ENCODE measurements at places on chromosomes 12 and 14.

DNA sequence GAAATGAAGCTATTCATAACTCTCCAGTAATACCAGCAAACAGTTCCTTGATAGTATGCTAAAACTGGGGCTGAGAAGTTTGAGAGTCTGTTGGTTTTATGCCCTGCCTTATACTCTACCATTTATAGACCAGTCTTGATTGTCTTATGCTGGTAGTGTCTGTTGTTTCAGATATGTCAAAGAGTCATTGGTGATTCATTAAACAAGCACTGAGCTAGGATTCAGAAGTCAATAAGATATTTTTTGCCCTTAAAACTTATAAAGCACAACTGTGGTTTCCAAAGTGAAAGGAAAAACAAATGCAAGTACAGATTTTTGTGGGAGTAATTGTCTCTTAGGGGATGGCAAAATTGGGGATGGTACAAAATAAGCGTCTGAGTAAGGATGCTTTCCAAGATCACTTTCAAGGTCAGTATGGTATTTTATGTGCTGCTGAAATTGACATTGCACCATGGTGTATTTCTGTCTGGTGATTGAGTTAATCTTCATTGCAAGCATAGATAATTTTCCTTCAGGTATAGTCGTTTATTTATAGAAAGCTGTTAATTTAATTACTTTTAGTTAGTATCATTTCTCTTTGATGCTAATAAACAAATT lies 289.5 kb upstream of the E2F7 start:
- DNase-seq, result no peak

DNA sequence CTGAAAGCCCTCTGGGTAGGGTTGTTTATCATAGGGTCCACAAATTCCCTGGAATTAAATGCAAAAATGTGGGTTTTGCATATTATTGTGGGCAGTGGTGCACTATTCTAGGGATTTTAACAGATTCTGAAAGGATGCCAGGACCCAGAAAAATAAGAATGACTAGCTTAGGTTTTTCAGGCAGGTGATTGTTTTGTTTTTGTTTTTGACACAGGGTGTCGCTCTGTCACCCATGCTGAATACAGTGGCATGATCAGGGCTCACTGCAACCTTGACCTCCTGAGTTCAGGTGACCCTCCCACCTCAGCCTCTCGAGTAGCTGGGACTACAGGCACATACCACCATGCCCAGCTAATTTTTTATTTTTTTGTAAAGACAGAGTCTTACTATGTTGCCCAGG lies 19.2 kb downstream of the GALNT6 start:
- no peak for DNase-seq

- no peak for DNase-seq
These were observed 241.6 kb downstream of the TMEM132D start for GRCh38 chr12:129662234-129662633.

DNA sequence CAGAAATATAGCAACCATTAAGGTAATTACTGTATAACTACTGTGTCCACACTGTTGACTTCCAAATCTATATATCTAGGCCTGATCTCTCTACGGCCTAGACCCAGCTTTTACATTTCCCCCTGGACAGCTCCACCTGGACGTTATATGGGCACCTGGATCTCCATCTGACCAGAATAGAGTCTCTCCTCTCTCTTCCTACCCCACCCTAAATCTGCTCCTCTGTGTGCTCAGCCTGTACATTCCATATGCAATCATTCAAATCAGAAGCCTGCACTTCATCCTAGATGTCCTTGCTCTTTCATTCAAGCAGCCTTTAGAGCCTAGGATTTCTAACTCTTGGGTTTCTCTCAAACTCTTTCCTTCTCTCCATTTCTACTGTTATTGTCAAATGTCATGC lies 255.0 kb downstream of the PAX9 start:
- no peak for DNase-seq

- no peak for DNase-seq
These were observed 92.7 kb downstream of the PAH start for GRCh38 chr12:102824218-102824835.

Measured in occipital lobe (tissue), 3 donors.